ENCODE measurements at places on chromosomes 2 and 18.
A peak's percentile ranks its signal among the peaks of the same experiment; 100 is the strongest.

DNA sequence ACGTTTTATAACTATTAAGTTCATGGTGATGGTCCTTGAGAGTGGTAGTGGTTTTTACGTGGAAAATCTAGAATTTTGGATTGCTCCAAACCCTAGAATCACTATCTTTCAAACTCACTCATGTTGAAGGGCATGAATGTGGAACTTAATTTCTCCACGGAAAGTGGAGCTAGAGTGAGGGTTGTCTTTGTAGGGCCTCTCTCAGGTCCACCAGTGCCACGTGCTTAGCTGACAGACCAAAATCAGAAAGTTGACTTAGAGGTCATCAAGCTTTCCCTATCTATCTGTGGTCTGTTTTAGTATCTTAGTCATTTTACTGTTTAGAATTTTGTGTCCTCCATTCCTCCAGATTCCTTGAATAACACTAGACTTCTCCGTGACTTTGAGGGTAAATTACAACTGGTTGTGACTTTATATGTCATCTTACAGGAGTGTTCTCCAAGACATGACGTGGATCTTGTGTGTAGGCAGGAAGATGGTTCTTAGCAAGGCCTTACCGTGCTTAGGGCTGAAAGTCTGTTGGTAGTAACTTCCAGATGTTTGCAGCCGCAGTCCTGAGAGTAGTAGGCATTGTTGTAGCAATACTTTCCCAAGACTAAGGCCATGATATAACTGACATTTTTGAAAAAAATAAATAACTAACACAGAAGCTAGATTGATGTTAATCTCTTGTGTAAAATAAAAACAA is 26.8 kb downstream of the DIS3L2 start:
- no peak for DNase-seq

GRCh38 chr2:9397201-9397600 is 26.1 kb downstream of the ITGB1BP1 start:
- DNase-seq: no peak

GRCh38 chr18:778194-778927 is 33.7 kb downstream of the YES1 start:
- DNase-seq: no peak

GRCh38 chr2:60644951-60645350 is 91.5 kb upstream of the BCL11A start:
- DNase-seq: no peak

DNA sequence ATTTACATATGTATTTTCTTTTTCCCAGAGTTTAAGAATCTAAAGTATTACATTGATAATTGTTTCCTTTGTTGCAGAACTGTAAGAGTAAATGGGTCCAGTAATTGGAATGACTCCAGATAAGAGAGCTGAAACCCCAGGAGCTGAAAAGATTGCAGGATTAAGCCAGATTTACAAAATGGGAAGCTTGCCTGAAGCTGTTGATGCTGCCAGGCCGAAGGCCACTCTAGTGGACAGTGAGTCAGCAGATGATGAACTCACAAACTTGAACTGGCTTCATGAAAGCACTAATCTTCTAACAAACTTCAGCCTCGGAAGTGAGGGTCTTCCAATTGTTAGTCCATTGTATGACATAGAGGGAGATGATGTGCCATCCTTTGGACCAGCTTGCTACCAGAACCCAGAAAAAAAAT is 183.8 kb upstream of the STON1 start:
- no peak for DNase-seq

DNA sequence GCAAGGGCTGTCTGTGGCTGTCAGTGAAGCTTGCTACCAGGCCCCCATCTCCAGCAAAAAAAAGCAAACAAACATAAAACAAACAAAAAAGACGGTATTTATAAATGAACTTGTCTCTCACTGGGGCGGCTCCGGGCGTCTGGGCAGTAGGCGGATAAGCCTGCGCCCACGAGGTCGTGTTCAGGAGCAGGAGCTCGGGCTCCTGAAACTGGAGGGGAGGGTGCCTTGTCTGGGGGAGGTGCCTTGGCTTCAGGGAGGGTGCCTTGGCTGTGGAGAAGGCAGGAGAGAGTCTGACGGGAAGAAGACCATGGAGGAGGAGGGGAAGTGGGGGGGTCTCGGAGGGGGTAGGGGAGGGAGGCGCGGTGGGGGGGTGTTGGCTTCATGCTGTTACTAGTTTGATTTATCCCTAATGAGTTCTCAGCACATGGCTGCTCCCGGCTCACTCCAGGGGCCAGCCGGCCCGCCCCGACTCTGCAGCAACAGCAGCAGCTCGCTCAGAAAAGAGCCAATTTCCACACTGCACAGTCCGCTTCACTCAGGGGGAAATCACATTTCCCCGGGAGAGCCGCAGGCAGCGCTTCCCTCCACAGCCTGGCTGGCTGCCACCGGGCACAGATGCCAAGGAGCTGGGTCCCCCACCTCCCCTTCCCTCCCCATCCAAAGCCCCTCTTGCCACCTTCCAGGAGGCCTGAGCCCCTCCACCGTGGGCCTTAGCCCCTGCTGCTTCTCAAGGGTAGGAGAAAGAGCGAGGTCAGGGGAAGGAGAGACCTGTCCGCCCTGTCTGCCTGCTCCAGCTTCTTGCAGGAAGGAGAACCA is 38.7 kb downstream of the PSD4 start:
- DNase-seq: peak; percentile 69

DNA sequence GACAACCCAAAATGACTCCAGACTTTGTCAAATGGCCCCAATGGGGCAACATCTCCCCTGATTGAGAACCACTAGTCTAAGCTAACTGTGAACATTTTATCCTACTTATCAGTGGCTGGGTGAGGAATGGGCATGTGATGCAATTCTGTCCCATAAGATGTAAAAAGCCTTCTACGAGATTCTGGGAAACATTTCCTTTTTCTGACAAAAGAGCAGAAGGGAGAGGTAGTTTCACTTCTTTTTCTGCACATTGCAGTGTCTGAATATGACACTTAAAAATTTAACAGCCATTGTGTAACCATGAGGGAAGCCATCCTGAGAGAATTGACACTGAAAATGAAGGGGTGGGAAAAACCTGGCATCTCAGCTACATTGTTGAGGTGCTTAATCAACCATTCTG is 17.3 kb upstream of the MARCHF4 start:
- DNase-seq: no peak

DNA sequence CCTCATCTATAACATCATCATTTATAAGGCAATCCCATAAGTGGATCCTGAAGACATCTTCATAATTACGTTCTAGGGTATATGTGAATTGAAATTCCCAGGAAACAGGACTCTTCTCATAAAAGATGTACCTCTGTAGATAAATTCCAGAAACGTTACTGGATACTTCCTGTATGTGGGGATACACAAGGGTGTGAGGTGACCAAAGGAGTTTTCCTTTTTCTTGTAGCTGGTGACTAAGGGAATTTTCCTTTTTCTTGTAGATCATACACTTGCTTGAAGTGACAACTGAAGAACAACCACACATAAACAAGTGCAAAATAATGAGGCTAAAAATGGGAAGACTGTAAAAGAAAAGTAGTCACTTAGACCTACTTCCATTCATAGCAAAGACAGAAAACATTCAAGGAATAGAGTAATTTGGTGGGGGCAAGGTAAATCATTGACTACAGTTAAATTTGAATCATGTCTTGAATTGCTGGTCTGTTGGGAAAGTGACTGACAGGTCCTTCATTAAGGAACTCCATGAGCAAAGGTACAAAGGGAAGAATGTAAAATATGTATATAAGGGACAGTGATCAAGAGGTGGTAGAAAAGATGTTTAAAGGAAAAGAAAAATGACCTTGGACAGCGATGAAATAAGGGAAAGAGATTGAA is 53.2 kb upstream of the UBE2E3 start:
- DNase-seq: no peak

- DNase-seq: peak; percentile 88
Observed at GRCh38 chr2:240820607-240821428, 799 bp upstream of the KIF1A start.

DNA sequence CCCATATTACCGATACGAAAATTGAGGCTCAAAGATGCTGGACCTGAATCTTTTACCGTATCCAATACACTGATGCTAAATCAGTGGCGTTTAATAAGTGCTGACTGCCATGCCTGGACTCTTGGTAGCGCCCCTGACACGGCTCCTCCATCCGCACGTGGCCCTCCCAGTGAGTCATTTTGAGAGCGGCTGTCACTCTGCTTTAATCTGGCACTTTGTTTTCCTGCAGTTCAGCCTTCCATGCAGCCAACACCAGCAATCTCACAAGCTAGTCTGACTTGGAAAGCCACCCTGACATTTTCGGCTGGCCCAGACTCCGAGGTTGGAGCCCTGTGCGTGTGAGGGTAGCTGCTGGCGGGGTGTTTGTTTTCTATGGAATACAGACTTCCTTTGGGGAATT is 155.1 kb upstream of the LMAN1 start:
- no peak for DNase-seq

- no peak for DNase-seq
Observed at GRCh38 chr2:82665691-82666090, 1793.4 kb downstream of the SUCLG1 start.

- peak; percentile 83 for DNase-seq
Observed at GRCh38 chr2:8281950-8282857, 399.7 kb upstream of the ID2 start.

- DNase-seq: no peak
Observed at GRCh38 chr2:173226899-173227698, 127.6 kb upstream of the CDCA7 start.

- DNase-seq: no peak
Observed at GRCh38 chr18:5066380-5066977, 130.6 kb downstream of the AKAIN1 start.

DNA sequence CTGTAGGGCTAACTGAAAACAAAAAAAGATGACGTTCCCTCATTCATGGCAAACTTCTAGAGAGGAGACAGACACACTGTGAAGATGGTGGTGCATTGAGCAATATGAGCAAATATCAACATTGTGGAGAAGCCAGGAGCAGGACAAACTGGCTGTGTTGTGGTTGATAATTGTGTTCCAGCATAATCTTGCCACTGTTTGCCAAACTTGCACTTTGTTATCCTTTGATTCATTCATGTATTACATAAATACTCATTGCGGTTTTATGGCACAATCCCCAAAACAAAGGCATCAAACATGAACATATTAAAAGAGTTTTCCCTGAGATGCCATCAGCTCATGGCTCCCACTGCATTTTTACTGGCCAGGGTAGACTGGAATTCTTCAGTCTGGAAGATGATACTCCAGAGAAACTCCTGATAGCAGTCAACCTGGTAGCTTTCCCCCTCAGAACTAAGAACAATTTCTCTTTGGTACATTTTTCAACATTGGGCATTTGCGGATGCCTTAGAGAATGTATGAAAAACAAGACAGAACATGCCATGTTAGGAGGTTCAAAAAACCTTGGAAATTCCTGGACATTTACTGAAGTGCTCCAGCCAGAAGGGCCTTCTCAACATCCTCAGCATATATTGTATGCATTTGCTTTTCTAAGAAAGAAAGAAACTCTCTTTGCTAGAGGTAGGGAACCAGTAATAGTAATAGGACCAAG is 487.4 kb upstream of the CELF4 start:
- DNase-seq: no peak

GRCh38 chr2:236119476-236119875 is 48.7 kb downstream of the GBX2 start:
- DNase-seq: peak; percentile 52

GRCh38 chr2:16855183-16855582 is 189.5 kb upstream of the CYRIA start:
- no peak for DNase-seq

DNA sequence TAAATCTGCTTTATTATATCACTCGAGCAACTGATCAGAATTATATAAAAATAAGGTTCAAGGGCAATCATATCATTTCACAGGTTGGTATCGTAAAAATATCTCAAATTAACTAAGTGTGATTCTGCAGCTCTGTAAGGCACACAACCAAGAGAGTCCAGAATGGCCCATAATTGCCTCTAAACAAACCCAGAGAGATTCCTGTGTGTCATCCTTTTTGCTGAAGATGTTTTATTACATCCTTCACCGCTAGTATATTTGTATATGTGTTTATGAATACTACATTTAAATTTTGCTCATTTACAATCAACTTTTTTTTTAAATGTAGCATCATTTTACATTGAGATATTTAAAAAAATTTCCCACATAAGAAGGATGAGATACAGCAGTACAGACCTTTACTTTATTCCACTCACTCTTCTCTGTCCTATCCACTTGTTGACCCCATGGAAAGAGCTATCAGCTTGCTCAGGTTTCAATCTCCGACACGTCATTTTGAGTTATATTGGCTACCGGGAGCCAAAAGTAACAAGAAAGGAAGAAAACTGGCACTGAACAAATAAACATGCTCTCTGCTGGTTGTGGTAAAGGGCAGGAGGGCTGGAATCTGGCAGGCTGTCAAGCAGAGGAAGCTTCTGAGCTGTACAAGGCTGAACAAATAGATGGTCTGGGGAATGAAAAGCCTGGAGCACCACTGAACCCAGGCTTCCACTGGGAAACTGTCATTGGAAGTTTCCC is 23.1 kb downstream of the PLA2R1 start:
- no peak for DNase-seq

- peak; percentile 95 for DNase-seq
Observed at GRCh38 chr2:109447776-109448175, 166.0 kb downstream of the SEPTIN10 start.

- DNase-seq: no peak
Observed at GRCh38 chr18:10682368-10682714, 156.5 kb downstream of the NAPG start.

DNA sequence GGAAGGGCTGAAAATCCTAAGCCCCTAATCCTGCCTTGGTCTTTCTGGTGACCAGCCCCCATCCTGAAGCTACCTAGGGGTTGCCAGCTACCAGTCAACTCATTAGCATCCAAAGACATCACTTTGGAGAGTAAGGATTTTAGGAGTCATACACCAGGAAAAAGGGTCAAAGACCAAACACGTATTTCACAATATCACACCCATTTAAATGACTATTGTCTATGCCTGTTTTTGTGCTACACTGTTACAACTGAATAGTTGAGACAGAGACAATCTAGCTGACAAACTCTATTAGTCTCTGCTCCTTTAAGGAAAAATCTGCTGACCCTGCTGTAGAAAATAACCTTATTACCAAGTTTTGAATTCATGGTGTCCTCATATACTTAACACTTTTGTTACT is 21.0 kb upstream of the RBBP8 start:
- DNase-seq: no peak

- DNase-seq: no peak
Observed at GRCh38 chr18:44556296-44556695, 124.4 kb upstream of the SETBP1 start.

DNA sequence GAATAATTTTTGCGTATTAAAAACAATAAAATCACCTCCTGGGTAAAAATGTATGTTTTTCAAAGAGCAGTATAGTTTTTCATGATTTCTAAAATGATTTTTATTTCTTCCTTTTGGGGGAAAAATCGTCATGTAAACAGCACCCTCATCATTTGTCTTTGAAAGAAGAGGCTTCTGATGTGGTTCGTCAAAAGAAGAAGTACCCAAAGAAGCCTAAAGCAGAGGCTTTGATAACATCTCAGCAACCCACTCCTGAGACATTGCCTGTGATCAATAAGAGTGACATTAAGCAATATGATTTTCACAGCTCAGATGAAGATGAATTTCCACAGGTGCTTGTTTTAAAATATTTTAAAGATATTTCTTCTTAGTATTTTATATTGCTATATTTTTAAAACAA is 110.2 kb upstream of the KIF5C start:
- no peak for DNase-seq

Data from posterior cingulate gyrus (tissue), 11 donors.